NCI-H526 (cell line): ENCODE measurements at places on chromosomes 2 and 18.

DNA sequence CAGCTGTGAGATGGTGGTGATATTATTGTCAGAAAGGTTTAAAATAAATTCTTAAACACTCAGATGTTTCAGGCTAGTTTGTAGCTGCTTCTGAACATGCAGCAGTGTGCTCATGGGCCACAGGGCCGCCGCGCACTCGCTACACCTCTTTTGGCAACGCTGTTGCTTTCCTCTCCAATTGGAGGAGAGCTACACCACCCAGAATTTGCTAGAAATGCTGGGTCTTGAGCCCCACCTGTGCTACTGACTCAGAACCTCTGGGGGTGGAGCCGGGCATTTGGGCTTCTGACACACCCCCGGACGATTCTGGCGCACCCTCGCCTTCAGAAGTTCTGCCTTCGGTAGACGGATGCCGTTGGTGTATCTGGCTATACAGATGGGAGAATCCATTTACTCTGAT lies 15.7 kb downstream of the LRRFIP1 start:
- DNase-seq = no peak

DNA sequence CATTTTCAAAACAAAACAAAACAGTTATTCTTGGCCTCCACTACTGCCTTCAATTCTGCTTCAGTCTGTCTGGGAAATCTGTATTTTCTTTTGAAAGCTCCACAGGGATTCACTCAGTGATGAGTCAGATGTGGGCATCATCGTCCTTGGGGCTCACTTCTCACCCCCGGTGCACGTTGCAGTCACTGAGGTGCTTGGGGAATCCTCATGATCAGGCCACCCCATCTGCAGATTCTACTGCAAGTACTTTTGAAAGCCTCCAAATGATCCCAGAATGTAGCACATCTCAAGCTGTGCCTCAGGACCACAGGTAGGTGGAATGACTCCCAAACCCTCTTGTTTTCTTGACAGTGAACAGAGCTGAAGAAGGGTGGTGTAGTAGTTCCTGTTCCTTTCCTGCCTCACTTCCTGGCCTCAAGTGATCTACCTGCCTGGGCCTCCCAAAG lies 34.3 kb downstream of the LPIN2 start:
- DNase-seq = no peak

GRCh38 chr18:48565105-48565504 lies 26.3 kb downstream of the CTIF start:
- no peak for DNase-seq

- DNase-seq = no peak
Observed at GRCh38 chr2:143824791-143825190, 695.1 kb downstream of the ZEB2 start.

DNA sequence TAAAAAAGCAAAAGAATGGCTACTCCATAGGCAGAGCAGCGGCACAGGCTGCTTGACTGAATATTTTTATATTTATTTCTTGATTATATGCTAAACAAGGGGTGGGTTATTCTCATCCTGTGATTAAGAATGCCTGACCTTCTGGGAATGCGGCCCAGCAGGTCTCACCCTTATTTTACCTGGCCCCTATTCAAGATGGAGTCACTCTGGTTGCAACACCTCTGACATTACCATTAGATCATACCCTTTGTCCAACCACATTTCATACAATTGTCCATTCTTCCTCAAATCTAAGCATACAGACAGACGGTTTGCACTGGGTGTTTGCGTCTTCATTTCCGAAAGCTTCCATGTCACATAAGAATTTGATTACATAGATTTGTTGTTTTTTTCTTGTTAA lies 168.2 kb downstream of the GALNT1 start:
- no peak for DNase-seq

- DNase-seq = peak; percentile 57
Observed at GRCh38 chr2:85707304-85707703, 13.1 kb downstream of the GNLY start.

DNA sequence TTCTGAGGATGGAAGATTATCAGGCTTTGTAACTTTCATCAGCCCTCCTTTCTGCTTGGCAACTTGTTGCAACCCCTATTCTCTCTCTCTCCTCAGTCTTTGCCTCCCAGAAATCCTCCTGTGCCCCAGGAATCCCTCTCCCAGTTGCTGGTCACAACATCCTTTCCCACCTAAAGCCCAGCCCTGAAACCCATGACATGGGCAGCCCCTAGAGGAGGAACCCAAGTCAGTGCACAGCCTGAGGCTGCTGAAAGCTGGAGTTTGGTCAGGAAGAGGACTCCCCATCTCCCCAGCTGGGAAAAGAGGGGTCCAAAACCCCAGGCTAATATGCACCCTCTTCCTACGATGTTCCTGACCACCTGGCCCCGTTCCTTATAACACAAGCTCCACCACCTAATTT lies 29.5 kb downstream of the PKDCC start:
- DNase-seq = no peak

DNA sequence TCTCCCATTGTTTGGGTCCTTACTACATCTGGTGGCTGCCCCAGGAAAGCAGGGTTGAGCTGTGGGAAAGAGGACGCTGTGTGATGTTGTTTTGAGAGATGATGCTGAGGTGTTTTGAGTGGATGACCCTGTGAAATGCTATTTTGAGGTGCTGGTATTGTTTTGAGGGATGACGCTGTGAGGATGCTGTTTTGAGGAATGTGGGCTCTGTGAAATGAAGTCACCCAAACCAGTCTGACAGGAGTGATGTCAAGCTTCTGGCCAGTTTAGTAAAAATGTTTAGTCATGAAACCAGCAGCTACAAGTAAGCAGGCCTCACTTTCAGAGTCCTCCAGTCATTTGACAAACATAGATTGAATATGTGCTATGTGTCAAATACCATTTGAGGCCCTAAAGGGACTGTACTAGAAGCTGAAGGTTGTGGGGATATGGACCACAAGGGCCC lies 16.1 kb upstream of the PUM2 start:
- DNase-seq = no peak
